ENCODE measurements at places on chromosomes 5 and 9.

GRCh38 chr5:29960323-29960722, 1233.2 kb upstream of the CDH6 start:
- DNase-seq = no peak

DNA sequence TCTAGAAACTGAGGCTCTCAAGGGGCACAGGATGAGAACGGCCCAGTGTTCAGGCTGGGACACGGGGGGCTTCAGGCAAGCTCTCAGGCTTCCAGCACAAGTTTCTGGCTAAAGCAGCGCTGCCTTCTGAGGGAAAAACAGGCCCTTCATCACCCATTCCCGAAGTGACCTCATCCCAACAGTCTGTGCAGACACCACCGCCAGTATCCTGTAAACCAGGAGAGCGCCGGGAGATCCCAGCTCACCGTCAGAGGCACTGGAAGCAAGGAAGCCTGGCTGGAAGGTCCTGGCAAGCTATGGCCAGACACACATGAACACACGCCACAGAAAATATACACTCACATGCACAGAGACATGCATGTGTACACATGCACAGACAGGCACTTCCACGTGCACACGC, 8.8 kb downstream of the SLC12A7 start:
- no peak for DNase-seq

DNA sequence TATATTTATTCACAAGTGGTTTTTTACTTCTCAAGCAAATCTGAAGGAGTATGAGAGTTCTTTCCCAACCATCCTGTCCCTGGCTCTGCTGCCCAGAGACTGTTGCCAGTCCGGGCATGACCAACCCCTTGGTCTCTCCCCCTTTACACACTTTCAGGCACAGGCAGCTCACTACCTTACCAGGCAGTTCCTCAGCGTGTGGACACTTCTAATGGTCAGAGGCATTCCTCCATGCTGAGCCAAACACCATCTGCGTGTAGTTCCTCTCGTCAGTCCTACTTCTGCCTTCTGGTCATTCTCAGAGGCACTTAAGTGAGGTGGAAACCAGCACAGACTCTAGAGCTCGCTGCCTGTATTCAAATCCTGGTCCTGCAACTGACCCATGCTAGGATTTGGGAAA, 56.1 kb downstream of the TSTD2 start:
- no peak for DNase-seq

DNA sequence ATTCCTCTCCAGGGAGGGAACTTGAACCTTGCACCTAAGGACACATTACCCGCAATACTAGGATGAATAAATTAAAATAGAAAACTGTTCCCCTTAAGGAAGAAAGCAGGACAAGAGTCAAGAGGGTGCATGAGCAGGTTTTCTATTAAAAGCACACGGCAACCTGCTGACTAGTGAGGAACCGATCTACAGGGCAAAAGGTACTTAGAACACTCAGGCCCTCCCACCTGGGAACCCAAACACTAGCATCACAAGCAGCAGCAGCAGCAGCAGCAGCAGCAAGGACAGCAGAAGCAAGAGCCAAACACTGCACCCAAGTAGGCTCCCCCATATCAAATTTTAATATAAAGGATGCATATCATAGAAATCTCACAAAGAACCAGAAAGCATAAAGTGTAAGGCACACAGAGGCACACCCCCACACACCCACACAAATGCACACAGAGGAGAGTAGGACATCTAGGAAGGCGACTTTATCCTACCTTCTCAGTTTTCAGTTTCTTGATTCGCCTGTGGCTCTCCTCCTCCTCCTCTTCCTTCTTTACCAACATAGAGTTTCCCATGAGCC, 2.8 kb downstream of the ZNF608 start:
- no peak for DNase-seq

GRCh38 chr9:82883436-82883835, 179.5 kb downstream of the RASEF start:
- DNase-seq = no peak

DNA sequence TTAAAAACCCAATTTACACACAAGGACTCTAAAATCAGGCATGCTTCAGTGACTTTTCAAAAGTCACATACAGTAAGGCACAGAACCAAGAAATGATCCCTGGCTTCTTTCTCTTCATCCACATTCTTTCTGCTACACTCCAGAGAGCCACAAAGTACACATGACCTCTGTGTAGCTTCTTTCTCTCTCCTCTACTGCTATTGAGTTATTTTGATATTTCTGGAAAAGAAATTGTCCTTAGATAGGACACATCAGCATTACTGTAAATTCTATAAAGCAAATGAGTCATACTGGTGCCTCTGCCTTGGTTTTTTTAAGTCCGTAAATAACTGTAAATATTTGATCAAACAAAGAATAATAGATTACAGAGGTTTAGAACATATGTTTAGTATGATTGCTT, 96.3 kb downstream of the KIAA0825 start:
- no peak for DNase-seq

- DNase-seq = peak; percentile 35
These were observed at the start of gene ACSL6 for GRCh38 chr5:132011622-132012343. ACSL6 (minus strand) TSS chr5:132011658; CDS start chr5:132011553, 105 bp downstream.

DNA sequence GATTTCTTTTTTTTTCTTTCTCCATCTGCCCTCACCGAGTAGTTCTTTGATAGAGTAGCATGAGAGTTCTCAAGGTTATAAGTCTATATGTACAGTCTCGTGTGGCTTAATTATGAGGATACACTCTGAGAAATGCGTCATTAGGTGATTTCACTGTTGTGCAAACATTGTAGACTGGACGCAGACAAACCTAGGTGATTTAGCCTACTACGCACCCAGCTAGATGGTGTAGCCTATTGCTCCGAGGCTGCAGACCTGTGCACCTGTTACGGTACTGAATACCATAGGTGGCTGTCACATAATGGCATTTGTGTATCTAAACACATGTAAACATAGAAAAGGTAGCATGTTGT, 26.9 kb upstream of the CORO2A start:
- DNase-seq = no peak

GRCh38 chr5:137665678-137666460, 70.0 kb downstream of the KLHL3 start:
- peak; percentile 58 for DNase-seq

DNA sequence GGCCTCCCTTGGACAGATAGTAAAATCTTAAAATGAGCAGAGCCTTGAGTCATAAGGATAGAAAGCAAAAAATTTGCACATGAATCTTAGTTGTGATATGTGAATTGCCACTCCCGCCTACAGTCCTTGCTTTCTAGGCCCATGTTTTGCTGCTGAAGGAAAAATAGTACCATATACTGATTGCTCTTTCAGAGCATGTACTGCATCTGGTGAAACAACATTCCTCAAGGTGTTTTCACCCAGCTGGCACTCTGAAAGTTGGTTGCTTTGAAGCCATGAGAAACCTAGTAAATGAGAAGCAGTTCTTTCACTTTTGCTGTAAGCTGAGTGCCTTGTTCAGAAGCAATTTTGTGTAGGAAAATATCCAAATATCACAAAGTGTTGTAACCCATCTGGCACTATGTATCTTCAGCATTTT, 10.3 kb downstream of the CDC37L1 start:
- peak; percentile 27 for DNase-seq

GRCh38 chr9:18706648-18707047, 232.7 kb downstream of the ADAMTSL1 start:
- DNase-seq = no peak

DNA sequence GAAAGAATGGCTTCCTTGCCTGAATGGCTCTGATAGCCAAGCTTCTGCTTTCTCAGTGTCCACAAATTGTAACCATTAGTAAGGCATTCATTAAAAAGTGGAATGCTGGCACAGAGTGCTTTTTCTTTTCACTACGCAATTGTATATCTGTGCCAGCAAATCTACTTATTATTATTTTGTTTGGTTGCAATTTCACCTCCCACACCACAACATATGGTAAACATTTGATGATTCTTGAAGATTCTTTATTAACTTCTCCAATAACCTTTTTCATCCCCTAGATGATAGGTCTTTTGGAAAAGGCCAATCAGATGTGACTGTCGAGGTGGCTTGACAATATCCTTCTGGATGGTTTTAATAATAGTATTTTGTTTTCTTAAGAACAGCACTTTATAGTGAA, 234.1 kb downstream of the TMEM38B start:
- no peak for DNase-seq

DNA sequence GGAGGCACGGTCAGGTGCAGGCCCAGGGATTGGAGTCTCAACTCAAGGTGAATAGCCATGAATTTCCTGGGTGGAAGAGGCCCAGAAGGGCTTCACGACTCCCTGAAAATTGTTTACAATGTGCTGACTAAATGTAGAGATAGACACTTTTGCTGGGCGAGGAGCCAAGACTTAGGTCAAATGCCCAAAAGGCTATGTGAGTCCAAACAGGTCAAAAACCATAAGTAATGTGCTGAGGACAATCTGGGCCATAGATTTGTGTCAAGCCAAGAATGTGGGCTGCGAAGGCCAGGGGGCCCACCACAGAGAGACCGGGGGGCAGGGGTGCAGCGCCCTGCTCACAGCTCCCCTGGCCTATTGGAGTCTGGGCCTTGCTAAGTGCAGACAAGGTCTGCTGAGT, 197.8 kb downstream of the HSPA4 start:
- no peak for DNase-seq

GRCh38 chr9:3513265-3513818, 12.5 kb downstream of the RFX3 start:
- DNase-seq = no peak

GRCh38 chr9:112149211-112149610, 25.9 kb downstream of the SUSD1 start:
- no peak for DNase-seq

GRCh38 chr9:136934277-136934676, 10.3 kb downstream of the FBXW5 start:
- DNase-seq = no peak

DNA sequence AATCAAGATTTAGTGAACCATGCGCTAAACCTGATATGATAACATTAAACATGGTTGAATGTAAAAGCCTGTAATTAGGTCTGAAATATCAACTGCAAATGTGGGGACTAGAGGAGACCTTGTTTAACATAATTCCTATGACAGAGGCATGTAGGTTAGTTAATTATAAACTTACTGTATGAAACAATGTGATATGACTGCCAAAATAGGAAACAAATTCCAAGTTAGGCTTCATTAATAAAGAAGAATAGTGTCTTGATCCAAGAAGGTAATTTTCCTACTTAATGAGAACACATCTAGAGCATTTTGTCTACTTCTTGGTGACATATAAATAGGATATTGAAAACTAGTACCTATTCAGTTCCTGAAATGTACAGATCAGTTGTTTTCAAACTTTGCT, 136.2 kb upstream of the TARS1 start:
- no peak for DNase-seq

DNA sequence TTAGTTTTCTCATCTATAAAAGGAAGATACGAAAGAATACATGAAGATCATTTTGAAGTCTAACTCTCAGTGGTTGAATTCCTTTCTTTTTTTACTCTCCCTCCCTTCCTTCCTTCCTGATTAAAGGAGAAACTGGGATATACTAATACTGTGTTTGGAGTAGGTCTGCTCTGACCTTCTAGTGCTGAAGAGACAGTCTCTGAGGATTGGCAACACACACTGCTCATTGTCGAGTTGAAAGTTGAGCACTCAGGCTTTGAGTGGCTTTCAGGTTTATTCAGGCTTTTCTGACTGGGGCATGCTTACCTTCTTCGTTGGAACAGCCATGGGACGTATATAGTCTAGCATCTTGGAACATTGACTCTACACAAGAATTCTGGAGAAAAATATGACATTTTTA, 86.9 kb upstream of the RPS23 start:
- DNase-seq = no peak

GRCh38 chr5:64838376-64838775, 69.6 kb downstream of the CWC27 start:
- no peak for DNase-seq

GRCh38 chr5:147286296-147286695, 51.5 kb downstream of the STK32A start:
- DNase-seq = no peak

DNA sequence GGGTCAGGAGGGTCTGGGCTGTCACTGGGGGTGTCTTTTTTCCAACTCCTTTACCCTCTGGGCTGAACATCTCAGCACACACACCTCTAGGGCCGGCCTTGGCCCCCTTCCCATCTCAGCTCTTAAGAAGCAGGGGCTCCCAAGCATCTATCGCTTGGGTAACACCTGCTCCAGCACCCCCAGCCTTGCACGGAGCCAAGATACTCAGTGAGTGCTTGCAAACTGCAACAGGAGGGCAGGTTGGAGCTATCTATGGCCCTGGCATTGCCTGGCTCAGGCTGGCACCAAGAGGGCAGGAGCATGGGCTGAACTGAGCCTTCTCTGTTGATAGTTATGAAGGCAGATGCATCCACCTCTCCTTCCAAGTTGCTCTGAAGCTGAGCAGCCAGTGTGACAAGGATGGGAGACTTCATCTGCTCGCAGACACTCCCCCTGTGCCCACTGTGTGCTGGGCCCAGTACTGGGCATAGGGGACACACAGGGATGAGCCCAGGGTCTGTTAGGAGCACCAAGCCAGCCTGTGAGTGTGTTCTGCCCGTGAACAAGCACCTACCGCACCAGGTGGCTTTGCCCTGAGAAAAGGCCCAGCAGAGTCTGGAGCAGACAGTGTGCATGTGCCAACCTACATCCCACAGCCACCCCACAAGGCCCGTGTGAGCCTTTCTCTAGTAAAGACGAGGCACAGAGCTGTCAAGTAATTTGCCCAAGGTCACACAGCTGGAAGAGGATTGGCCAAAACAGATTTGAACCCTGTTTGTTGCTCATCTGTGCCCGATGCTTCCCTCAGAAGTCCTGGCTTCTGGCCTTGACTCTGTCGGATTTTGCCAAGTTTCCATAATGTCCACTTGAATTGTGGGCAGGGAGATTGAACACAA, 58.2 kb downstream of the PHF2 start:
- no peak for DNase-seq

- no peak for DNase-seq
These were observed 57.1 kb upstream of the CER1 start for GRCh38 chr9:14779566-14780022.

DNA sequence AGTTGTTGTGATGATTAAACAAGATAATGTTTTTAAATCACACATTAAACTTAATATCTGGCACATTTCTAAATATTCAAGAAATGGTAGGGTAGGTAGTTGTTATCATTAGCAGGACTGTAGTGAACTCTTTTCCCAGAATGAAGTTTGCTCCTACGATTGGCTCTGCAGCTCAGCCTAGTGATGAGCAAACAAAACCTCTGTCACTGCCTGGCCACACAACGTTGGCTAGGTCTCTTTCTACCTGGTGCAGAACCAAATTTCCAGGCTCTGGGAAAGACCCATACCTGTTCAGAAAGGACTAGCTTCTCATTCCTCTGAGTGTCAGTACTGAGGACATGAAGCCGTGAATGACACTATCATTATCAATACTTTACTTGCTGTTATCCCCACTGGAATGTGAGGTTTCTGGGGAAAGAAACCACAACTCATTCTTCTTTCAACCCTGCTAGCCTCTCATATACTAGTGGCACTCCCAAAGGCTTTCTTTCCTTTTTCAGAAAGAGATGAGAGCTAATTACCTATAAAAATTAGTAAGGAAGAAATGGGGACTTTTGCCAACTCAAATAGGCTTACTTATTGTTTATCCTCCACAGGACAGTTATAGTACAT, 219.3 kb upstream of the TRIM32 start:
- DNase-seq = no peak

GRCh38 chr9:114529285-114529684, 24.0 kb upstream of the WHRN start:
- DNase-seq = no peak

All from GM20000 (cell line).